ENCODE measurements at places on chromosomes 6 and 20.

DNA sequence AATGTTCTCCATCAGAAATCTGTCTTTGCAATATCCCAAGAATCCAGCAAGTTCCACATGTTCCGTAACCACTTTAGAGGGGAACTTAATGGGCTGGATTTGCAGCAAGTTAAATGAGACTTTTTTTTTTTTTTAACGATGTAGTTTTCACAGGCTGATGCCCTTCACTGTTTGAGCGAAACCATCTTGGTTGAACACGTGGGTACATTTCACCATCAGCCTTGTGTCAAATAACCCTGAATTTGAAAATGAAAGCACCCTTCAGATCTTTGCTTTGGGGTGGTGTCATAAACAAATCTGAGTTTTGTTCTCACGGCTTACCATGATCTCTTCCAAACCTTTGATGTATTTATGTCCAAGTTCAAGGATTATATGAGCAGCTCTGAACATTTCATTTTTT is 73.7 kb upstream of the EXOC2 start:
- DNase-seq = no peak

- no peak for DNase-seq
These were observed 96.9 kb upstream of the BTBD3 start for GRCh38 chr20:11820838-11821237.

GRCh38 chr6:89353118-89353556 is 615 bp upstream of the UBE2J1 start:
- peak; percentile 11 for DNase-seq

DNA sequence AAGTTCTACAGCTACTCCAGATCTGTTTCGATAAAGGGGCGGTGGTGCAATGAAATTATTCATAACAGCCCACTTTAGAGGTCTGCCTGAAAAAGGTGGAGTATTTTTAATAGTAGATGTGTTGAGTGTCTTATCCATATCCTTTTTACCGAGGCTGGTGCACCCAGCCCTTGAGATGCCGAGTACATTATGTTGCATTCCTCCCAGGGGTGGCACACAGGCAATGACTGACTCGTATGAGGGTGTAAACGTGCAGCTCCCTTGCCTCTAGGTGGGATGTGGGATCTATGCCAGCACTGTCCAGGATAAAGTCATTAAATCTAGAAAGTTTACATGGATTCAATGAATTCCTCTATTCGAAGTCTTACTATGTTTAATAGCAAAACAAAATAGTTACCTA is 355.6 kb downstream of the PLCB1 start:
- DNase-seq = no peak

GRCh38 chr20:46051556-46052308 is 22.7 kb downstream of the SLC12A5 start:
- DNase-seq = no peak

DNA sequence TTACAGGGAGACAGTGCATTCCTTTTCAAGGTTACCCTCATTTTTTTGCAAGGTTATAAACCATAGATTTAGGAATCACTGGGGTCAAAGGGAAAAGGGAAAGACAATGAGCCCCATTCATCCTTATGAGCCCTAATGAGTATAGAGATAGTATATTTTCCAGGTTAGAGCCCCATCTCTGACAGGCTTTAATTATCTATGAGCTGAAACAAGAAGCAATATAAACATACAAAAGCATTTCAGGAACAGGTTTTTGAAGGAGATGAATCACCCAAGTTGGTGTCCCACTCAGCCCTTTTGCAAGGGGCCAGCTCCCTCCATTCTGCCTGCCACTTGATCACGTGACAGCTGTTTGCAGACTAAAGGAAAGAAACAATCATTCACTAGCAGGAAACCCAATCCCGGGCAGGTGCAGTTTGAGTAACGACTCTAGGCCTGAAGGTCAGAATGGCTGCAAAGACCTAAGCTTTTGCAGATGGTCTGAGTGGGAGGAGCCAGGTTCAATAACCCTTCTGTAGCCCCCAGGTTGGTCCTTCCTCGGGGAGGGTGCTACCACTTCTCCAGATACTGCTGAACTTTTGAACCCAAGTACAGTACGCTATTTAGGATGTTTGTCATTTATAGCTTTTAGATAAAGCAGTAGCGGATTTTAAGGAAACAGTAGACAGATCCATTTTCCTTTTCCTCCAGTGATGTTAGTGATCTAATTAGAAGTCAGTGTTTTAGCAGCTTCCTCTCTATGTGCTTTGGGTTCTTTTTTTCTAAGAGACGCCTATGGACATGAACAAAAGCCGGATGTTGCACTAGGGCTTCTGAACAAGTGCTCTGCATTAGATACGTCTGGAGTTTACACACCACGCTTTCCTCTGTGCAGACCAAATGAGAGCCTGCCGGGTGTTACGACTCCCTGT is 253.2 kb downstream of the SOX4 start:
- no peak for DNase-seq

GRCh38 chr6:159053781-159054398 is 9.1 kb upstream of the TAGAP start:
- peak; percentile 39 for DNase-seq

DNA sequence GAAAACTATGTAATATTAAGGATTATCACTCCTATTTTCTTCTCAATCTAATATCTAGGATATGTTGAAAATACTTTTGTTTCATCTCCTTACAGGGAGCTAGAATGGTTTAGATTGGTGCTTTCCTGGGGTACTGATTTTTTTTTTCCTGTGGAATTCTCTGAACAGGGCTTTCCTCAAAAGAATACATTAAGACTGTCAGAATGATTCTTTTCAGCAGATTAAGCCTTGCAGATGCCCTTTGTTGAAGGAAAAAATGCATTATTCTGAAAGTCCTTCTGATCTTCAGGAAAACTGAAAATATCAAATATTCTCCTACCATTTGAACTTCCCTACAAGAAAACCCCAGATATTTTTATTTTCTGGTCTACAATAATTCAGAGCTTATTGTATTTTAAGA is 178.9 kb downstream of the SOX4 start:
- DNase-seq = no peak

DNA sequence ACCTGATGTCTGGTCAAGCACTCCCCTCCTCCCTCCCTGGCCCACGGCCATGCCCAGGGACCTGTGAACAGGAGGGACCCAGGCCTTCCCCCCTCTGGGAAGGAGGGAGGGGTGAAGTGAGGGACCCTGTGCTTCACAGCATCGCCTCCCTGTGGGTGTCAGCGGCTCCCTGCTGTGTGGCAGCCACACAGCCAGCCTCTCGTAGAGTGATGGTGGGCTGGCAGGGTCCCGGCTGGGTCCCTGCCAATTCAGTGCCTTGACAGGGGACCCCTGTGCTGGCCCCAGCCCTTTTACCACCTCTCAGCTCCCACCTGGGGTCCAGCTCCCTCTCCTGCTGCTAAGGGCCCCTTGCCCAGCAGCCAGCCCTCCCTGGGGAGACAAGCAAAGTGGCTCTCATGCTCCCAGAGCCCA is 31.3 kb upstream of the GRM4 start:
- DNase-seq = no peak

GRCh38 chr6:9307786-9308185 is 872.4 kb upstream of the SLC35B3 start:
- no peak for DNase-seq

DNA sequence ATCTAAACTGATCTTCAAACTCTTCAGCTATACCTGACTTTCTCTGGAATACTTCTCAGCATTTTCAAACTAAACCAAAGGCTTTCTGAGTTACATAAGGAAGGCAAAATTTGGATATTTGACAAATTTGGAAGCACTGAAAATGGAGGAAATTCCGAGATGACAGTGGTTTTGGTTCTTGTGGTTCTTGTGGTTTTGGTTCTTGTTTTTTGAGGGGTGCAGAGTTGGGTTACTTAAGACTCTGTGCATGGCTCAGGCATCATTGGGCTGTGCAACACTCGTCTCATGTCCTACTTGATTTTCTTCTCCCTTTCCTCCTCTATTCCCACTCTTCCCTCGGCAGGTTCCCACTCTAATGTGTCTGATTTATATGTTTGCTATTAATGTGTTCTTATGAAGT is 78.0 kb downstream of the SLC22A3 start:
- DNase-seq = no peak

- no peak for DNase-seq
These were observed 102.8 kb downstream of the NRSN1 start for GRCh38 chr6:24228681-24229255.

GRCh38 chr6:55827818-55828522 is 47.4 kb downstream of the BMP5 start:
- DNase-seq = no peak

GRCh38 chr6:88848870-88849269 is 114.5 kb downstream of the RNGTT start:
- DNase-seq = no peak

- DNase-seq = no peak
These were observed 84.0 kb downstream of the LAMA2 start for GRCh38 chr6:128966934-128967333.

GRCh38 chr6:33751771-33752645 is 5.3 kb upstream of the IP6K3 start:
- DNase-seq = no peak

DNA sequence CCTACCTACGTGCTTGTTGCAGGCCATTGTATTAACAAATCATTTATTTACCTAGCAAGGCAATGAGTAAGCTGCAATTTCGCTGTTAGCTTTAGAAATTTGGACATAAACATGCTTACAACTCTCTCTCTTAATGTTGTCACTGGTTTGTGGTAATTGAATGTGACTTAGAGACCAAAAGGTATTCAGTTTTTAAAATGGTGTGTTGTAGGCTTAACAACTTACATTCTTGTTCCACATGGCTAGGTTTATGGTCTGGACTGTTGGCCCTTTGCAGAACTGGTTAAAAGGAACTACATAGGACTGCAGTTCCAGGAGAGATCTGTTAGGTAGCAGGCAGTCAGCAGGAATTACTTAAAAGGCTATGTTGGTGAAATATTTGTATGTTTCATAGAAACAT is 10.3 kb upstream of the CTAGE9 start:
- DNase-seq = no peak

DNA sequence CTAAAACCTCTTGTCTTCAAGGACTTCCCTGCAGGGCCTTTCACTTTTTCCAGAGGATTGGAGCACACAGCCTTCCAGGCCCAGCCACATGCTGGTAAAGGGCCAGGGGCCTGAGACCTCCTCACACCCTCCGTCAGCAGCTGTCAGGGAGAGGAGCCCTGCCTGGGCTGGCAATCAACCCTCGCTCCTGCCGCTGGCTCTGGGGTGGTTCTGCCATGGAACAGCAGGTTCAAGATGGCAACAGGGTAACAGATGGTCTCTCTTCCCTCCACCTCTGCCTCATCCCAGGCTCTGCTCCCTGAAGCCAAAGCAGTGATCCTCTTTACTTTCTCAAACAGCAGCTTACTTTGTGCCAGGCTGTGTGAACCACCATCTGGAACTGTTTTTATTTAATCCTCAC is 23.8 kb downstream of the PCNA start:
- DNase-seq = no peak

GRCh38 chr6:147559006-147559405 is 50.5 kb downstream of the SAMD5 start:
- no peak for DNase-seq

- DNase-seq = no peak
These were observed 190.9 kb upstream of the MAN1A1 start for GRCh38 chr6:119540417-119540816.

DNA sequence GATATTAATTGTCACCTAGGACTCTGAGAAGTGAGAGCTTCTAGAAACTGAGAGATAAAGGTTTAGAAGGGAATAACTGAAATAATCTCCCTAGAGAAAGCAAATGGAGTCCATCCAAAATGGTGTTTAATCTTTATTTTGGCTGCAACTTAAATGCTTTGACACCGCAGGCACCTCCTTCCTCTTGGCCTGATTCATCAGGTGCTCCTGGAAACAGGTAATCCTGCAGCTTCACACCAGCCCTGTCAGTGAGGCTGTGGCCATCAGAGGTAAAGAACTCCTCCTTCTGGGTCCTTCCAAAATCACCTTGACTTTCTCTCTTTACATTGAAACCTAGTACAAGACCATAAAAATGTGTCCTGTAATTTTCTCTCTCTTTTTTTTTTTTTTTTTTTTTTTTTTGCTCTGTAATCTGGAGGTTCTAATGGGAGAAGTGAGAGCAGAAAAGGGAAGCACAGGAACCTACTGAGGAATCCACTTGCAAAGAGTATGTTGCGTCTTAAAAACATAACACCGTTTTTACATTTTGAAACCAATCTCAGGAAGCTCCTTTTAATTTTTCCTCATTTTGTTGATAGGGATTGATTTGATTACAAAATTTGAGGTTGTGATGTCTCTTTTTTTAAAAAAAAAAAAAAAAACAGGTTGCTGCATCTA is 124.2 kb downstream of the LRRC1 start:
- DNase-seq = no peak

- DNase-seq = no peak
These were observed 60.7 kb downstream of the SIM1 start for GRCh38 chr6:100404051-100404450.

- DNase-seq = no peak
These were observed 36.8 kb downstream of the PRR18 start for GRCh38 chr6:166271376-166271765.

All from CD4-positive, alpha-beta T cell treated with Interleukin-15 for 4 hours (primary cell).